ENCODE measurements at places on chromosomes 2 and 18.

- DNase-seq = no peak
Observed at GRCh38 chr2:169771612-169772011, 27.1 kb upstream of the SSB start.

GRCh38 chr2:181104512-181105115, 124.2 kb downstream of the UBE2E3 start:
- peak; percentile 79 for DNase-seq

DNA sequence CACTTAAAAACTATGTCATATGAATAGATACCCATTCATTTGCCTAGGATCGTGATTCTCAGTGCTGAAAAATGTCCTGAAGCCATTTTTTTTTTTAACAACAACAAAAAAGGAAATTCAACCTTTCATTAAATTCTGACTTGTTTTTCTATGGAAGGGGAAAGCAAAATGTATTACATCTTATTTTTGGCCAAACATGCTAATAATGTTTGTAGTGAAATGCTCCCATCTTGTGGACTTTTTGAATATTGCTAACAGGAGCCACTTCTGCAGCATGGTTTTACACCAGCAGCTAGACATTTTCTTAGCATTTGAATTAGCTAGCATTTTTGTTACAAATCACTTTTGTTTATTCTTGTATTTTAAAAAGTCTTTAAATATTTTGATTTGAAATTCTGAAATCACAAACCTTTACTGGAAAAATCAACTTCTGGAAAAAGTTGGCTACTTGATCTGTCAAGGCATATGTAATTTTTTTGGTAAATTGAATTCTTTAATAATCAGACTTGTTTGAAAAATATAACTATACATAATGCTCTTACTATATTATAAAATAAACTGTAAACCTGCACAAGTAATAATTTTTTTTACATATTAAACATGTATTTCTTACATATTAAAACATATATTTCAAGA, 75.8 kb downstream of the KIDINS220 start:
- no peak for DNase-seq

- no peak for DNase-seq
Observed at GRCh38 chr2:108911401-108911800, 77.6 kb downstream of the EDAR start.

- no peak for DNase-seq
Observed at GRCh38 chr2:162677476-162677875, 161.1 kb downstream of the KCNH7 start.

DNA sequence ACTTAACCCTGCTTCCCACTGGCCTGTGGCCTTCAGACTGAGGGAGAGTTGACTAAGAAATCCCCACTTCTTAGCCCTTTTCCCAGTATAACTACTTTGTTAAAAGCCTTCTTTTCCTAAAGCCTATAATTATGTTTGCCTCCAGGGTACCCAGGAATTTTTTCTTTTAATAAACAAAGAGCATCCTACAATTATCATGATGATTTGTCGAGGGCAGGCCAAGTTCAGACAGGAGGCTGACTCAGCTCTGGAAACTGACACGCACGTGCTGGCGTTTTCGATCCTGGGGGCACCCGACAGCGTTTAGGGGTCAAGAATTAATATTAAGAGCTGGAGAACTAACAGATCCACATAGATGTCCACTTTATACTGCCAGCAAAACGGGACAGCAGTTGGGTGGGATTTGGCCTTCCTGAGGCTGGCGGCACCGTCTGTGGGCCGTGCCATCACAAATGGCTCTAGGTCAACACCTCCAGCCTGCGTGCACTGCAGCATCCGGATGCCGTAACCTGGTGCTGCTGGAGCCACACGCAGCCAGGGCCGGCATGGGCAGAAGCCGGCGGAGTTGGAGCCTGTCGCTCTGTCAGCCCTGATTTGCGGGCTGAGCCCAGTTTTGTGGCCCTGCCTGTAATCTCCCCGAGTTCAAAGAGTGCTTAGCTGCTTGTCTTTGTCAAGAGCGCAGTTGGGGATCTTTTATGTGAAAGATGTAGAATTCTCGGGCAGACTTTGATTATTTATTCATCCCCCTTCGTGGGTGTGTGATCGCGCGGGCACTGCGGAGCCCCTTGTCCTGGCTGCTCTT, 191.0 kb downstream of the GLI2 start:
- no peak for DNase-seq

- DNase-seq = no peak
Observed at GRCh38 chr2:72734432-72734831, 91.4 kb downstream of the EXOC6B start.

- no peak for DNase-seq
Observed at GRCh38 chr2:121689356-121689755, 40.1 kb upstream of the CLASP1 start.

DNA sequence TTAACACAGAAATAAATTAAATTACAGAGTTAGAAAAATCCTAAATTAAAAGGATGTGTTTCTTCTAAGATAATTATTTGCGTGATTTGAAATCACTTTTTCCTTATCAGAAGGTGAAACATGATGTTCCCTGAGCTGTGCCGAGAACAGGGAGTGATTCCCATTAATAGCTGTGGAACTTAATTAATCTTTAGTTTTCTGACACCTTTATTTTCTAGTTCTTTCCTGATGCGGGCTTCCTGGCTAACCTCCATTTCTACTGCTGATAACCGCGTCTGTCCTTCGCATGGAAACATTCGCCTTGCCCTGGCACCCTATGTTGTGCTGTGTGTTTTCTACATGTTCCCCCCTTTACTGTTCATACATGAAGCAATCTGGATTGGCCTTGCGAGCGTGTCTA, 172.9 kb downstream of the FAM210A start:
- no peak for DNase-seq

GRCh38 chr2:12934146-12934756, 217.5 kb downstream of the TRIB2 start:
- DNase-seq = no peak

GRCh38 chr2:118645876-118646275, 201.6 kb downstream of the EN1 start:
- no peak for DNase-seq

DNA sequence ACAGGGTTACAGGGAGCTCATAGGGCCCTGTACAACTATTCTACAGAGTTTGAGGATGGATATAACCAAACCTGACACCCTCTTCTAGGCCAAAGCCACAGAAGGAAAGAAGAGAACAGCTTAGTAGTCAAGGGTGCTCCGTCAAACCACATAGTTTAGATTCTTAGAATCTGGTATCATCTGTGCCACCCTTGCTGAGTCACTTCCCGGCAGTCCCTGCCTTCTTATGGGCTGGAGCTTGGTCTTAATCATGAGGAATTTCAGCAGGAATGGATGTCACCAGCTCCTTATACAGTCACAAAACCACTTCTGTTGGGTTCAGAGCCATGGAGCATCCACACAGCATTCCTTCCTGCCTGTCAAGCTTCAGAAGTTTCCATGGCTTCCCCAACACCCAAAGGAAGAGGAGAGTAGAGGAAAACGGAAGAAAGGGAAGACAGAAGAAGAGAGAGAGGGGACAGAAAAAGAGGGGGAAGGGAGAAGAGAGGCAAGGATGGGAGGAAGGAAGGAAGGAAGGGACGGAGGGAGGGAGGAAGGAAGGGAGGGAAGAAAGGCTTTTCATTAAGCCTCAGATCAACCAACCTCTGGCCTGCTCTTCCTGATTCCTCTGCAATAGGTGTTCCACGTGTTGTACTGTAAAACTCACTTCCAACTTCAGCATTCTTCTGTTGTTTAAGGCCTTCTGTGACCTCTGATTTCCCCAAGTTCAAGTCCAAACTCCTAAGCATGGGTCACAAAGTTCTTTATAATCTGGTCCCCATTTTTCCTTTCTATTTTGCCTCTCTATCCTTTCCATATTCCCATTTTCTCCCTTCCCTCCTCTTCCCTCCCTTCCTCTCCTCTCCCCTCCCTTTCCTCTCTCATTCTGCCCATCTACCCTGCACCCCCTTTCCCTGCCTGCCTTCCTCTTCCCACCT, 246.1 kb upstream of the TNP1 start:
- DNase-seq = peak; percentile 63

- no peak for DNase-seq
Observed at GRCh38 chr2:201466050-201466675, 14.6 kb downstream of the STRADB start.

DNA sequence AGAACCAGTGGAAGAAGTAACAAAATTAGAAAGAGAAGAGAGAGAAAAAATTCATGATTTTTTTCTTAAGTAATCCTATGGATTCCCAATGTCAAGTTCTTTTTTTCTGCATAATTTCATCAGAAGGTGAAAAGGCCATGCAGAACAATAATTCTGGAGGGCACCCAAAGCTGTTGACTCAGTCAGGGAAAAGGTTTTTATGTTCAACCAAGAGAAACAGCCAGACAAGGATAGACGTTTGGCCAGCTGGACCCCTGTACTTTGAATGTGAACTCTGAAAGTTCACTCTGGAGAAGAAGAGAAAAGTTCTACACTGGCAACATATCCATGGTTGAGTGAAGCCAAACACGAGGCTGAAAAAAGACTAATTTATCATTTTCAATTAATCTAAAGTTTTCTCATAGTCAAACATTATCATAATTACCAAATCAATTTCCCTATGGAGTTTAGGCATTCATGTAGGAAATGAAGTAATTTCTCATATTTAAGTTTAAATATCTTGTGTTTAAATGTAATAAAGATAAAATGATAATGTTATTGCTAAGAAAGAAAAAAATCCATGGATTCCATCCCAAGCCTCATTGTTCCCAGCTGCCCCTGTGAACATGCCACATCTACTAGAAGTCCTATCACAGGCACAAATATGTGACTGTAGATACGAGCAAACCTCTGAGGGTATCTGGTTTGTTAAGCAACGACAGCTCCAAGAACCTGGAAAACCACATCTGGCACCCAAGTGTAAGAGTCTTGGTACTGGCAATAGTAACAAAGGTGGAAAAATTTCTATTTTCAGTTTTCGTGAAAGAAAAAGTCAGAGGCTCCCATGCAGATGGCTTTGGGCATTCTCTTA, 742.7 kb upstream of the ACVR2A start:
- DNase-seq = no peak

GRCh38 chr2:8229546-8229986, 452.3 kb upstream of the ID2 start:
- DNase-seq = peak; percentile 84

DNA sequence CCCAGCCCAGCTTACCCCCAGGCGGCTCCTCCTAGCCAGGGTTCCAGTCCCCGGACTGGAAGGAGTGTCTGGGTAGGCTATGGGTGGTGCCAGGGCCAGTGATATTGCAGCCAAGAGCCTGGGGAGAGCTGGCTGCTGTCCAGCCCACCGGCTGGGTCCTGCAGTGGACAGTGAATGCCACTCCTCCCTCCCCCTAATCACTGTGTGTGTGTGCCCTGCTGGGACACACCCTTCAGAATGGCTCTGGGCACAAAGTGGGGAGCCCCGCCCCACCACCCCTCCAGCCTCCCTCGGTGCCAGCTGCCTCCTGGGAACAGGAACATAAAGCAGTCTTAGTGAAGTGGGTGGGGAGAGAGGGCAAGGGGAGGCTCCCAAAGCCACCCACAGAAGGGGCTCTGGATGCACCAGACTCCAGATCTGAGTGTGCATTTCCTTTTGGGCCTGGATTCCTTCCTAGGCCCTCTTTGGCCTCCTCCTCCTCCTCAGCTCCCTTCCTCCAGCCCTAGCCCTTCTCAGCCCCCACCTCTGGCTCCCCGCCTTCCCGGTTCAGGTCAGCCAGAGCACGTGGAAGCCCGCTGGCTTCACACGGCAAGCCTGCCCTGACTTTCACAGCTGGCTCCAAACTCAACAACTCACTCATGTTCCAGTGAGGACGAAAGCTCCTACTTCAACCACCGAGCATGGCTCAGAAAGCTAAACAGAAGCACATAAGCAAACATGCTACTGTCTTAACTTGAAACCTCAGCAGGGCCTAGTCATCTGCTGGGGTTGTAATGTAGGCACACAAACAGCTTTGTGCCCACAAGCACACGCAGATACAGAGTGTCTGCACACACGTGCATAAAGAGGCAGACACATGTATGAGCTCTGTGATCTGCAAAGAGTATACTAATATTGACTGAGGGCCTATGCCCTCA, 209.2 kb upstream of the SMAD2 start:
- no peak for DNase-seq

GRCh38 chr2:47359375-47359868, 43.5 kb upstream of the MSH2 start:
- no peak for DNase-seq

GRCh38 chr2:27000228-27000627, 29.8 kb downstream of the MAPRE3 start:
- DNase-seq = no peak

DNA sequence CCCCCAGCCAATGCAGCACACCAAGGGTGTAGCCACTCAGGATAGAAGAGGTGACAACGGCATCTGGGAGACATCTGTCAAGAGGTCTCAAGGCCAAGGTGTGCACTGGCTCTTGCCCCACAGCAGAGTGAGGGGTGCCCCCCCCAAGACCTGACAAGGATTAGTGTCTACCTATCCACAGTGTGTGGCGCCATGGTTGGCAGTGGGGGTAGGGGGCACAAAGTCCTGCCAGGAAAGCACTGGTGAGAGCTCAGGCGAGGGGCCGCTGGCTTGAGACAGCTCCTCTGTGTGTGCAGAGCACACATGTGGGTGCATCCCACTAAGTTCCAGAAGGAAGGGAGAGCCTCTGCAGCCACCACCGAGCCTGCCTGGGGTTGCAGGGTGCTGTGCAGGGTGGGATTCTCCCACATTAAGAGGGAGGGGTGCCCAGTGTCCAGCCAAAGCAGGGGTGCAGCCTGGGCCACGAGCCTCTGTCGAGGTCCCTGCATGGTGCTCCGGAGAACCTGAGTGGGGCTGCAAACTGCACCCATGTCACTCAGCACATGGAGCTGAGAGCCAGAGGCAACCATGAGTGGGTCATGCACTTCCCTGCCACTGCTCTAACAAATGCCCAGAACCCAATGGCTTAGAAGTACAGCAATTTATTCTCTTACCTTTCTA, 311.2 kb upstream of the HDAC4 start:
- DNase-seq = no peak

DNA sequence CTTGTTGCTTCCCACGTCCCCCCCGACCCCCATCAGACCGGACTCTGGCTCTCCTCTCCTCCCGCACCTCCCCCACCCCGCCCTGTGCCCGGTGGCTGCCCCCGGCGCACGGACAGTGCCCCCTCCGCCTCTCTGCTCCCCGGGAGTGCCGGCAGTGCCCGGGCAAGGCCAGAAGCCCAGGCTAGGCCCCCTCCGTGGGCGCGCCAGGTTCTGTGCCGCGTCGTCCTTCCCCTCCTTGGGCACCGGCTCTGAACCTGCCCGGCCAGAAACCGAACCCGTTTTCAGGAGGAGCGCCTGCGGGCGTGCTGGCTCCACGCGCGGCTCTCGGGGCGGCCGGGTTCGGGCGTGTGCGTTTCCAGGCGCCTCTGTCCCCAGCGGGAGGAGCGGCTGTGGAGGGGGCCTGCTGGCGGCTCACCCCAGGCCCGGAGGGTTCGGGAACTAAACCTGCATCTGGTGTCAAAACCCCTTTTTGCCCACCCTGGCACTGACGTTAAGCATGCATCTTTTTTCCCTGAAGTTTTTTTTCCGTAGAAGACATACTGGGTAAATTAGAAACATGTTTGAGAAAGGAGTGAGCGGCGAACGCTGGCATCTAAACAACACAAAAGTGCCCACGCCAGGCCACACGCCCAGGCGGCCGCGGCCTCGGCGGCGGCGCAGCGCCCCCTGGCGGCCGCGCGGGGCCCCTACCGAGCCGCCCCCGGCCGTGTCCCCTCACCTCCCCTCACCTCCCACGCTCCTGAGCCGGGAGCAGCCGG, 123.9 kb upstream of the SLC1A4 start:
- DNase-seq = peak; percentile 91

- no peak for DNase-seq
Observed at GRCh38 chr2:17813010-17813741, 3.1 kb upstream of the MSGN1 start.

GRCh38 chr18:49815927-49816326, 2.6 kb upstream of the ACAA2 start:
- DNase-seq = no peak

Data from activated CD4-positive, alpha-beta T cell treated with anti-CD3 and anti-CD28 coated beads, Interleukin-2, amount 10 ng/mL, durations not matched to agents 24 days and 14 days (primary cell).